Liver (tissue), 10 donors: ENCODE measurements at places on chromosomes 3 and 15. TPM values are rescaled to one million over a fixed set of nuclear protein-coding genes. Genes with fewer than 3 reads are reported as not detected.

DNA sequence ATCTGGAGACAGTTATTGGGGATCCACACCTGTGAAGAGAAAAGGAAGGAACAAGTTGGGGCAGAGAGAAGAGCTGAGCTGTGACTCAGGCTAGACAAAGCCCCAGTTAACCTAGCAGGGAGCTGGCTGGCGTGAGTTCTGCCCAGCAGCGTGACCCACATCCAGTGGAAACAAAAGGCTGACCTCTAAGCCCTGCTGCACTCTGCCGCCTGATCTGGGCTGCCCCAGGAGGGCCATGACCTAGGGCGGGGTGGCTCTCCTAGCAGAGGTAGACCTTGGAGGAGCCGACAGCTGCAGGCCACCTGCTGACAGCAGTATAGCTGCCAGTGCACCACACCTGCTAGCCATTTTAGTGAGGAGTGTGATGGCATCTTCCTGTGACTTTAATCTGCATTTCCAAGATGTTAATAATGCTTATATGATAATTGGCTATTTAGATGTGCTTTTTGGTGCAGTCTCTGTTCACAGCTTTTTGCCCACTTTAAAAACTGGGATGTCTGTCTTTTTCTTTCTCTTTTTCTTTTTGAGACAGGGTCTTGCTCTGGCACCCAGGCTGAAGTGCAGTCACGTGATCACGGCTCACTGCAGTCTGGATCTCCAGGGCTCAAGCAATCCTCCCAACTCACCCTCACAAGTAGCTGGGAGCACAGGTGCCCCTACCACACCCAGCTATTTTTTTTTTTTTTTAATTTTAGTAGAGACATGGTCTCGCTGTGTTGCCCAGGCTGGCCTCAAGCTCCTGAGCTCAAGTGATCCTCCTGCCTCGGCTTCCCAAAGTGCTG is 78.1 kb downstream of the LSM3 start:
- DNase-seq, result no peak

- no peak for DNase-seq
Measured at GRCh38 chr3:153835540-153835939, 285.6 kb upstream of the ARHGEF26 start.

- no peak for DNase-seq
Measured at GRCh38 chr15:68314563-68314962, 37.0 kb downstream of the FEM1B start.

- DNase-seq, result no peak
Measured at GRCh38 chr3:51874889-51875288, 512 bp downstream of the IQCF5 start.

DNA sequence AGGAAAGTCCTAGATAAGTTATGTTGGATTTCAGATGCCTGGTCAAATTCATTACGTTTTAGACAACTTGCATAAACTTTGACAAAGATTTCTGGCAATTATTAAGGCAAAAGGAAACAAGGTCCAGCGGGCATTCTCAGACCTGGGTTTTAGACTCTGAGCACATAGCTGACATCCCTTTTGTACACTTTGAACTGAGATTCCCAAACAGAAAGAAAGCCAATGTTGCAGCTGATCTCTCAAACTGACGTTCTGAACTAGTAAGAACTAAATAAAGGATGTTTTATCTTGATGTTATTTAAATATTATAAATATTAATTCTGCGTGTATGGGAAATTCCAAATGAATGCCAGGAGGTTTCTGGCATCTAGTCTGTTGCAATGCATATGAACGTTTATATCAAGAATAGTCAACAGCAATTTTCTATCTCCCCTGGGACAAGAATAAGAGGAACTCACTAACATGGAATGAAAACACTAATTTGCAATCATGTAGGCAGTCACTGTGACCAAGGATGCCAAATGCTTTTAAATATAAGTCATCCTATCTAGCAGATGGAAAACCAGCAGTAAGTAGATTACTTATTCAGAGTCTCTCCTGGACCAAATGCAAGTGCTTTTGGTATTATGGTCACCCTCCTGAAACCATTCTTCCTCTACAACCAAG is 202.1 kb downstream of the GREM1 start:
- no peak for DNase-seq

DNA sequence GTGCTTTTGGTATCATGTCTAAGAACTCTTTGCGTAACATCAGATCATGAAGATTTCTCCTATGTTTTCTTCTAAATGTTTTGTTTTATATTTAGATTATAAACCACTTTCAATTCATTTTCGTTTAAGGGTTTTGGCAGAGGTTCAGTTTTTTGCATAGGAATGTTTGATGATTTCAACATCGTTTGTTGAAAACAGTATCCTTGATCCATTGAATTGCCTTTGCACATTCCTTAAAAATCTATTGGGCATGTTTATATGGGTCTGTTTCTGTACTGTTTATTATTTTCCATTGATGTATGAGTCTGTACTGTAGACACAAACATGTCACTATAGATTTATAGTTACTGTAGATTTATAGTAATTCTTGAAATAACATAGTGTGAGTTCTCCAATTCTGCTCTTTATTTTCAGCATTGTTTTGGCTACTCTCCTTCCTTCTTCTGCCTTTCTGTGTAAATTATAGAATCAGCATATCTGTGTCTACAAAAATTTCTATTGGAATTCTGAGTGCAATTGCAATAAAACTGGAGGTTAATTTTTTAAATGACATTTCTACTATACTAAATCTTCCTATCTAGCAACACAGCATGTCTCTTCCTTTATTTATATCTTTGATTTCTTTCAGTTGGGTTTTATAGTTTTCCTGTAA is 374.0 kb downstream of the SV2B start:
- DNase-seq, result no peak

DRD3 gene
- polyA plus RNA-seq, result not detected

HYAL2 gene
- polyA plus RNA-seq, result 19.5 TPM

GRCh38 chr3:51942603-51943450 is 664 bp downstream of the PARP3 start:
- no peak for DNase-seq

DNA sequence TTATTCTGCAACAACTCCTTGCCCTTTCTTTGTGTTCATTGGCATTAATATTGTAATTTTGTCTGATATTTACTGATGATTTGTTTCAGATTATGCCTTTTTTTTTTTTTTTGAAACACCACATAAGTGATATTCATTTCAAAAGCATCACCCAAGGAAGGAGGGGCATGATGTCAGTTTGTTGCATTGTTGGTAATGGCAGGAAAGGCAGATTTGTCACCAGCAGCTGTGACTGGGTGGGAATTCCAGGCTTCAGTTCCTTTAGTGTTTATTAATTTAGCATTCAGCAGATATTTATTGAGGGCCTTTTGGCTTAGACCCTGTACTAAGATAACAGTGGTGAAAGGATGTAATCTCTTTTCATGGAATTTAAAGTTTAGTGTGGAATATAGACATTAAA is 19.5 kb downstream of the SENP2 start:
- DNase-seq, result no peak

RAB43 gene
- polyA plus RNA-seq, result 13.4 TPM

DNA sequence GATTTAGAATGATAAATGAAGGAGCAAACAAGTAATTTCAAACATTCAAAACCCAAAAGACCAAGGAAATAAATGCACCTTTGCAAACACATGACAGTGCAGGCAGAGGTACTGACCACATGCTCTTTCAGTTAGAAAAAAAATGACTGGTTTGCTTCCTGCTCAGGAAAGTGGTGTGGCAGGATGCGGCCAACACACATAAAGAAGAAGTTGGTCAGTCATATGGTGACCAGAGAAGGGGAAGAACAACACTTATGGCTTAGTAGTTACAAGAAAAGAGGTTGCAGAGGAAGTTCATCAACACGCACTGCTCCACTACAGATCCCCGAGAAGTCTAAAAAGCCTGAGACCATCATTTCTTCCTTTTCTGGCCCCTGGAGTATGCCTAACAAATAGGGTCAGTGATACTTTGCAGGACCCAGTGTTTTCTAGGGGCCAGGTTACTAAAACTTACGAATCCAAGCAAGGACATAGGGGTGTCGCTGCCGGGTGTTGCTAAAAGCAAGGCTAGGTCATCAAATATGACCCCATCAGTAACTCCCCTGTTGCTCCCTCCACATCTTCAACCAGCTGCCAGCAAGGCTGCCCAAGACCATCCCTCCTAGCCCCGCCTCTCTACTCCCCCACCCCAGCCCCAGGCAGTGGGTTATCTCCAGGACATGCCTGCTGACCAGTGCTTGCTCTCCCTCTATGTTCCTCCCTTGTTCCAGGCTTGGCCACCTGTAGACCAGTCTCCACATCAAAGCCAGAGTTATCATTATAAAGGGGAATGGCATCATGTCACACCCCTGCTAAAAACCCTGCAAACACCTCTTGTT is 11.2 kb downstream of the ATP8B4 start:
- no peak for DNase-seq

DNA sequence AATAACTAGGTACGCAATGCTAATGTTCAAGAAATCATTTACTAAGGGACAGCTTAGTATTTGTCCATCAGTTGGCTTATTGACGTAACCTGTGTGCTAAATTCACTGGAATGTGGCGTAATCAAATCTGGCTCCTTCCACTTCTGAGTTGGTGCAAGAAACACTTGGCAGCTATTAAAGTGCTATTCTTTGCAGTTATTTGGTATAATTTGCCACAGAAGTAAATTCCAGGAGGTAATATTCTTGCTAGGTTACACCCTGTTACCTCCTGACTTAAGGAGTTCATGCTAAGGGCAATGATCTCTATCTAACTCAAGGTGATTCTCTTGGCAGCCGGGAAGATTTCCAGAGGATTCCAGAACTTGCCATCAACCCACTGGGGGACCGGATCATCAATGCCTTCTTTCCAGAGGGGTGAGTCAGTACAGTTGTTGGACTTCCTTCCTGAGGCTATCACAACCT is 25.5 kb downstream of the CHP1 start:
- DNase-seq, result no peak

GTF2E1 gene
- 2.3 TPM for polyA plus RNA-seq

- DNase-seq, result no peak
Measured at GRCh38 chr3:35241236-35241635, 398.1 kb upstream of the ARPP21 start.

DNA sequence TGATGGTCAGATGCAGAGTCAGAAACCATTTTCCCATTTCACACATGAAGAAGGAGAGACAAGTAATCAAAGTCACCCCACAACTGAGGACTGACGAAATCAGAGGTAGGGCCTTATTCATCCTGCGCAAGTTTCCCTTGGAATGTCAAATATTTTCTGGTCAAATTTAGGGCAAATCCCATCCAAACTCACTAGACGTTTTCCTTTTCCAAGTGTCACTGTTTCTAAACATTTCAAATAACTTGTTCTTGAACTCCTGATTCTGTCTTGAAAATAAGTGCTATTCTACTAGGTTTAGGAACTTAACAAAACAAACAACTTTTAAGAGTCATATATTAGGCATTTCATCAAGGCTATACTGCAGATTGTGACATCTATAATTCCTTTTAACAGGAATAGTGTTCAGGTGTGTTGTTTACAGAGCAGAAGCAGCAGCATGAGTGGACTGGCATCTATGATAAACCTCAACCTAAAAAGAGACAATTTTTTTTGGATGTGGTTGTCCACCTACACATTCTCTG is 40.7 kb downstream of the SUMF1 start:
- DNase-seq, result no peak

IGDCC3 gene
- not detected for polyA plus RNA-seq

FRMD5 gene
- polyA plus RNA-seq, result 0.01 TPM

- no peak for DNase-seq
Measured at GRCh38 chr3:161203485-161204098, 17.5 kb upstream of the NMD3 start.

COL6A5 gene
- polyA plus RNA-seq, result not detected

DNA sequence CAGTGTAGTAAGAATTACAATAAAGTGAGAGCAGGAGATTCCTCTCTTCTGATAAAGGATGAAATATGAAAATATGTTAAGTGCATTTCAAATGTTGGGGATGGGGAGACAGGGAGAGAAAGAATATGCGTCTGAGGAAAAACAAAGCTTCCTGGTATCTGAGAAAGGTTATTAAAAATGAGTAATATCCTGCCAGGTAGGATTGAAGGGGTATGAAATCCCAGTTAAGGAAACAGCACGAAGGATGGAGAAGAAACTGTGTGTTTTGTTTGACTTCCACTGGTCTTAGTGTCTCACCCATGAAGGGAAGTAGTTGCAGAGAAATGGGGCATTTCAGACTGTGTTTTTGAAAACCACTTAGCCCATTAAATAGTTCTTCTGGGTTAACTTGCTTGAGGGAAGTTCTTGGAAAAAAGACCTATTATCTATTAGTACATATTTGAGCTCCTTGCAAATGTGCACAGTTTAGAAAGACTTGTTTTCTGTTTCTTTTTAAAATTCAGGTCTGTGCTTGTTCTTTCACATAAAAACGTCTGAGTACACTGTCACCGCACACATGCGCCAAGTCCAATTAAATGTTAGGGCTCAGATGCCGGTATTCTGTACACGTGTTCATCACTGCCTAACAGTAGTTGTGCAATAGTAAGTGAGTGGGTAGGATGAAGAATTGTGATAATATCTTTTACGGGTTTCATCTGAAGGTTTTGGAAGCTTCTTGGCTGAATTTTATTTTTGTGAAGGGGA is 196.1 kb upstream of the P2RY1 start:
- DNase-seq, result no peak

GRCh38 chr3:70360979-70361760 is 48.7 kb upstream of the MDFIC2 start:
- DNase-seq, result no peak

DNA sequence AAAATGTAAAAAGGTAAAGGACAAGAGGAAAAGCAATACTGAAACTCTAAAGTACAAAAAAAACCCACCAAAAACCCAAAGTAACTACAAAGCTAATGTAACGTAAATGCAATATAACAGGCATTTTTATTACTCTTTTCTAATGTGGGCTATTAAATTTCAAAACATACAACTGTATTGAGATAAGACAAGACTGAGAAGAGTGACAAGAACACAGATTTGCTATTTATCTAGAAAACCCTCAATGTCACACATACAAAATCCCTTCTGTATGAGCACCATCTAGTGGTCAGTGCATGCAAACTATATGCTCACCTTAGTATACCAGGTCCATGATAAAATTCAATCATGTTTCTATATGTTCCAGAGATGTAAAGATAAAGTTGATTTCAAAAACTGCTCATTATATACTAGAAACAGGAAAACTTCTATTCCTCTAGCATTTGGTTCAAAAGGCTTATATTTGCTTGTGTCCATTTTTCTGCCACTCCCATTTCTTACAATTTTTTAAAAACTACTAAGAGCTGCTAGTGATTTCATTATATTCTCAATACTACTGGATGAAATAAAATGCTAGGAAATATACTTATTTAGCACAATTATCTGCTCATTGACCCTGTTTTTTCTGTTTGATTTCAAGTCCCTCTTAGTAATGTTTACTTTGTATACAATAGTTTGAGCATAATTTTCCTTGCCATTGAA is 111.4 kb downstream of the DLG1 start:
- DNase-seq, result no peak

NR2E3 gene
- polyA plus RNA-seq, result not detected

DNA sequence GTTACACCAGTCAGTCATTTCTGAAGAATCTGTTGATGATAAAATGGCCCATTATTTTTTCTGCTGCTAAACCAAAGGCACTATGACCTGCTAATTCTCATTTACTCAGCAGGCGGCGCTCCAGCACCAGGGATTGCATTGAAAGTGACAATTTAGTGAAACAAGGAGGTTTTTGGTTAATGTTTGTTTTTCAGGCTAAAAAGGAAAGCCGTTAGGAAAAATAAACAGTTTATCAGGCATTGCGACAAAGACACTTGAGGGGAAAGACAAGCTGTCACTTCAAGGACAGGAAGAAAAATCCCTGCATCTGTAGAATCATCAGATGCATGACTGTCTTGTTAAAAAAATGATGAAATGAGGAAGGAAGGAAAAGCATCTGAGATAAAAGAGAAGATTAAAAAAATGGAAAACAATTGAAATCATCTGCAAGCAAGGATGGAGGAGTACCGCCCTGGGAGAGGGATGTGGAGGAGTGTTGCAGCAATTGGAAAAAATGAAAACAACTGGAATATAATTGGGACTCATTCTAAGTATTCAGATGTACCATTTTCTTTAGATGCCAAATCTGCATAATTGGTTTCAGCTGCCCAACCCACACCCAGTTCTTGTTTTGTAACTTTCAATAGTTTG is 54.0 kb downstream of the NR1D2 start:
- DNase-seq, result peak; percentile 76
